AG04450 (cell line): ENCODE measurements at places on chromosomes 6 and 20.

GRCh38 chr6:52361414-52361944 lies 472 bp upstream of the PAQR8 start:
- no peak for DNase-seq

GRCh38 chr20:50127587-50128519 lies 14.9 kb upstream of the UBE2V1 start:
- DNase-seq, result no peak

DNA sequence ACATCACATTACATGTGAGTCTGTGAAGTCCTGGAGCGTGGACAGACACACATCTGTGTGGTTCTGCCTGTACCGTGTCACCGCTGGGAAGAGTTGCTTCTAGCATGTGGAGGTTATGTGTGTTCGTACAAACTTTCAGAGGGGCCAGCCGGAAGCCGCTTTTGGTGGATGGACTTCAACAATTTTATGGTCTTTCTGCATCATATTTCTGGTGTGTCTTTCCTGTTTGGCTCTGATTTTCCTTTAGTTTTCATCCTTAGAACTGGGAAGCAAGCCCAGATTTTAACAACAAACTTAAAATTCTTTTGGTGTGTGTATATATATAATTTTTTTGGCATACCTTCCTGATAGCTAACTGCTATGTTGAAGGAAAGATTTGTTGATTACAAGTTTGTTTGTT lies 71.2 kb downstream of the TIAM2 start:
- DNase-seq, result peak; percentile 4

DNA sequence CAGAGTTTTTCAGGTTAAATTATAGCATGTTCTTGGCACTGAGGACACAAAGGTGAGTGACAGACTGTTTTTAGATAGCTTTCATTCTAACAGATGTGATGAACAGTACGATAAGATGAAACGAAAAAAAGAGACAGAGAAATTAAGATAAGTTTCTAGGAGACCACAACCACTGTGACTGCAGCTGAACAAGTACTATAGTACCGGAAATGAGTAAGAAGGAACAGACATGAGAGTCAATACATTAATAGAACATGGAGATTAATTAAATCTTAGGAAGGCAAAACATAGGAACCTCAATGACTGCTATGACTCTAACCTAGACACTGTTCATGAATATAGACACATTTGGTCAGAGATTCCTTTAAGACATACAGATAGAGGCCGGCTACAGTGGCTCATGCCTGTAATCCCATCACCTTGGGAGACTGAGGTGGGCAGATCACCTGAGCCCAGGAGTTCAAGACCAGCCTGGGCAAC lies 40.2 kb downstream of the HBS1L start:
- DNase-seq, result no peak
